ENCODE measurements at places on chromosomes 3 and 15. TPM values are rescaled to one million over a fixed set of nuclear protein-coding genes. Genes with fewer than 3 reads are reported as not detected.

ACTRT3 gene
- total RNA-seq, result 0.96 TPM

DNA sequence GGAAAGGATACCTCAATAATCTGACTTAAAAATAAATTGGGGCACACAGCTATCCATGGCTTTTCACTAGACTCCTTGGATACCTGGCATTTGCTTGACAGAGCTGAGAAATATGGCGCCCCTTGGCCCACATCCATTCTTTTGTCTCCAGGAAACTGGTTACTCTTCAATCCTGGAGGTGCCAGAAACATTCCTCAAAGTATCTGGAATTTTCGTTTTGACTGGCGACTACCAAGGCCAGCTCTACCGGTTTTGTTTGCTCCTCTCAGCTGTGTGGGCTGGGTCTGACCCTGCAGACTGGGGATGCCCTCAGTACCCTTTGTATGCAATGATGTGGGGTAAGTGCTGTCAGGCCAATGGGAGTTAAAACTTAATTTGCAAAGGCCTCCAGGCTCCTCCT lies 27.0 kb downstream of the KATNBL1 start:
- no peaks in the 10 kb centered on the region for H3K36me3 ChIP-seq
- H3K4me3 ChIP-seq, result no peak overlapping the region
- DNase-seq, result no peak
- H3K27me3 ChIP-seq, result no peaks in the 10 kb centered on the region
- no peaks in the 10 kb centered on the region for H3K4me1 ChIP-seq
- no peak overlapping the region for H3K27ac ChIP-seq

- no peak overlapping the region for H3K4me3 ChIP-seq
- no peaks in the 10 kb centered on the region for H3K4me1 ChIP-seq
- DNase-seq, result no peak
- H3K27ac ChIP-seq, result no peak overlapping the region
- H3K27me3 ChIP-seq, result no peaks in the 10 kb centered on the region
- no peaks in the 10 kb centered on the region for H3K36me3 ChIP-seq
Observed at GRCh38 chr3:64408770-64409169, 183.5 kb upstream of the PRICKLE2 start.

- H3K4me1 ChIP-seq, result peaks cover 13% of the 10 kb centered on the region
- peaks cover 44% of the 10 kb centered on the region for H3K27me3 ChIP-seq
- no peak overlapping the region for H3K27ac ChIP-seq
- no peak overlapping the region for H3K4me3 ChIP-seq
Observed at GRCh38 chr3:38651153-38651789, 1.8 kb upstream of the SCN5A start.

DNA sequence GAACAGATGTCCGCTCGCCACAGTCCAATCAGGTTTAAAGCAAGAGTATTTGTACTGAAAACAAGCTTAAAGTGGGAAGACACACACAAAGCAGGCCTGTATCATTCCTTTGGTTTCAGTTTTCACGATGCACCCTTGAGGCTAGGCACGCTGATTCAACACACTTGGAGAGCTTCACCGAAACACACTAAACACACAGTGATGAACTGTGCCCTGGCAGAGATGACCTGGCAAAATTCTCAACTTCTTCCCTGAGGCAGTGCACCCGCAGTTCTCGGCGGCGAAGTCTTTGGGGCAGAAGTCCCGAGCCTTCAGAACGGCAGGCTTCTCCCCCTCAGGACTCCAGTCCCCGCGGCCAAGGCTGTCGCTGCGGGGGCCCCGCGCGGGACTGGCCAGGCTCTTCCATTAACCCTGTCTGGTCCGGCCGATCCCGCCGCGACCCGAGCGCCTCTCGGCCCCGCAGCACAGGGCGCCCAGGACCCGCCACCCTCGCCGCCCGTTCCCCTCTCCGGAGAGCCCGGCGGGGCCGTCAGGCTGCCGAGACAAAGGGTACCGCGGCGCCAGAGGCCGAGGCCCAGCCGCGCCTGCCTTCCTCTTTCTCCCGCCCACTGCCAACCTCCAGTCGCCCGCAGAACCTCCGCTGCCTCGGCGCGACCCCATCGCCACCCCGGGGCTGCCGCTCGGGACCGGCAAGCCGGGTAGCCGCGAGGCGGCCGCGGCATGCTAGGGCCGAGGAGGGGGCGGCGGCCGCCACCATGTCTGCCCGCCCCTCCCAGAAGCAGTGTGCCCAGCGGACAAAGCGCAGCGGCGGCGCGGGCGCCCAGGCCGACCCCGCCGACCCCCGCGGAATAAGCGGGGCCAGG lies 792 bp downstream of the GABPB1 start:
- peak overlapping the region; percentile 99 for H3K27ac ChIP-seq
- no peaks in the 10 kb centered on the region for H3K36me3 ChIP-seq
- H3K27me3 ChIP-seq, result no peaks in the 10 kb centered on the region
- peak; percentile 67 for DNase-seq
- H3K4me3 ChIP-seq, result peak overlapping the region; percentile 78

DNA sequence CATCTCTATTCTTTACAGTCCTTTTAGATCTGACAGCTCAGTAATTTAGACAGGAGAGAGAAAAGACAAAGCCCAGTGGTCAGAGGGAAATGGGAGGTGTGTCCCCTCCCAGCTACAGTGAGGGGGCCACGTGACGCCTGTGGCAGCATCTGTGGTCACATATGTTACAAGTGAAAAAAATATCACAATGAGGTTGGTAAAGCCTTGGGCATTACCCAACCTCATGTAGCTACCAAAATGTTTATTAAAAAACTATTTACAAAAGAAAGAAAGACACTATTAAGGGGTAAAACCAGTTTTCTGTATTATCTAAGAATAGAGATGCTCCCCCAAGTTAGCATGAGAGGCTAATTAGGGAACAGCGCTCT lies 42.9 kb upstream of the PLCL2 start:
- no peaks in the 10 kb centered on the region for H3K36me3 ChIP-seq
- DNase-seq, result peak; percentile 68
- H3K27me3 ChIP-seq, result no peaks in the 10 kb centered on the region
- H3K4me1 ChIP-seq, result peaks cover 29% of the 10 kb centered on the region
- H3K27ac ChIP-seq, result peak overlapping the region; percentile 74

Measured in transverse colon (tissue), 4 donors.